ENCODE measurements at places on chromosomes 2 and 18.

- no peak for DNase-seq
Measured at GRCh38 chr2:191404568-191404991, 159.4 kb downstream of the MYO1B start.

DNA sequence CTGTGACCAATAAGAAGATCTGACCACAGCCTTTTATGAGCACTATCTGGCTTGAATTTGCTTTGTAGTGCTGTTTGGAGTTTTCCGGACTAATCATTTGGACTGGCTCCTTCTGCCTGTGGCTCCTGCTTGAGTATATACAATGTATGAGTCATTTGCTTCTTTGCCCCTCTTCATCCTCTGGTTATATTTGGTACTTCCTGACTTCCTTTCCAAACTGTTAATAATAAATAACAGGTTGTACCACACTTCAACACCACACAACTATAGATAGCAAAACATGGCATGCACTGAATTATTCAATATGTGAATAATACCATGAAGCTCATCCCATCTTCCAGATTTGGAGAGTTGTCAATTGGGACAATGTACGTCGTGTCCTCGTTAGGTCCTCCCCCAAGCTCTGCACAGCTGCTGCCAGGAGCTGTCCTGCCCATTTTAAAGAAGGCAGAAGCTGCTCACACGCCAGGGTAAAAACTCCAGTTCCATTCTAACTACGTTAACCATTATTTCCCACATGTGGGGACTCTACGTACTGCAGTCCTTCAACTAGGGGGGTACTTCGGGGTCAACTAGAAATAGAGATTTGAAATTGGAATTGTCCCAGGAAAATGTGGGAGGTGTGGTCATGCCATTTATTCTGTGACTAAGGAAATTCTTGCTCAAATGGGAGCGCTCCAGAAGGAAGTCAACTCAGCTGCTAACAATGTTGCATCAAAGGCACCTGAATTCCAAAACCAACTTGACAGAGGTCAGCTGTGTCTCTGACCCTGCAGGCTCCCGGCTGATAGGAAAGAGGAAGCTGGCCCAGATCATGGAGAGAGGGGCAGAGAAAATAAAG lies 38.1 kb downstream of the ST8SIA5 start:
- no peak for DNase-seq

DNA sequence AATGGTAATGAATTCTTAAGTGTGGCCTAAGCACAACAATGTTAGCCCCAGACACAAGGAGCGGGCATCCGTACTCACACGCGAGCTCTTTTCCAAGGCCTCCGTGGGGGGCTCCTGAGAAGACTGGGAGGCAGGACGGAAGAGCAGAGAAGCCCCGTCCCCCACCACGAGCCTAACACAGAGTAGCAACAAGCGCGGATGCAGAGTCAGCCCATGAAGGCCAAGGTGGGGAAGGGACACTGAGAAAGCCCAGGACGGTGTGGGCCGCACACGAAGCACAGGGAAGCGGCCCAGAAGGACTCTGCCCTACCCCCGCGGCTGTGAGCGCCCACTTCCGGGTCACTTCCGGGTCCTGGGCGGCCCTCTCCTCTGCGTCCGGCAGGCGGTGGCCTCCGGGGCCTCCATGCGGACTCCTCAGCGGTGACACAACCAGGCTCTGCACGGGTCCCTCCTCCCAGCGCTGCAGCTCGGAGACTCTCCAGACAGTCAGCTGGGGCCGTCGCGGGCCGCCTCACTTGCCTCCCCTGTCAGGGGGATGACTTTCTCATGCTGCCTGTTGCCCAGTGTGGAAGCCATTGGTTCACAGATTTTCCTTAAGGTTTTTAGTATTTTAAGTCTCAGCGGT lies 151.5 kb downstream of the MTCL1 start:
- no peak for DNase-seq

GRCh38 chr2:74515981-74516633 lies 1.9 kb downstream of the TLX2 start:
- DNase-seq, result peak; percentile 70

DNA sequence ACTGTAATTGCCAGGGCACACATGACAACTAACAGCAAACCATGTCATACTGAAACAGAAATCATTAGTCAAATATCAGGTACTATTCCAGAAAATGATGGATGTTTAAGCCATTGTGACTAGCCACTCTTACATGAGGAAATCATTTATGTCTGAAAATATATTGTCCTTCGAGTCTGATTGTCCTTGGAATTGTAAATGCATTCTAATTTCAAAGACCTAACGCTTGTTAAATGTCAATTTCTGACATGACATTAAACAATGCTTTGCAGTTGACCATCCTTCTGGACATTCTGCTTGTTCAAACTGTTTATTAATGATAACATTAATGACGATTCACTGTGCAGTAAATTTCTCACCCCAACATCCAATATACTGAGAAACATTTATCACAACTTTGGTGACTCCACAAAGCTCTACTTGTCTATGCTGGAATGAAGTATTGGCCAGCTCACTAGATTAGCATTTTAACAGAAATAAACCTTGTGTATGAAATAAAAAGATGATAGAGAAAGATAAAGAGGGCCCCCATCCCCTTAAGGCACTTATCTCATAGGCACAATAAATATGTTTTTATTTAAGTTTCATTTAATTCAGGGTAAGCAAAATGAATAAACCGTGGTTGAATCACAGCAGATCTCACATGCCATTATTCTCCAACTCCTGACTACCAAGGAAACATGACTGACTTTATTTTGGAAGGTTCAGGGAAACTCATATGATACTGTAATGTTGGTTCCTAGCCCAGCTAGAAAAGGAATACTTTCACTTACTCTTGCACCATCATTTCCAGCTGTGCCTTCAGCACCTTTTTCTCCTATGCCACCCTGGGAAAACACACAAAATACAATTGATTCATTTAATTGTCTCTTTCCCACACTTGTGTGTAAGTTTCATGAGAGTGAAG lies 82.3 kb downstream of the COL3A1 start:
- no peak for DNase-seq

DNA sequence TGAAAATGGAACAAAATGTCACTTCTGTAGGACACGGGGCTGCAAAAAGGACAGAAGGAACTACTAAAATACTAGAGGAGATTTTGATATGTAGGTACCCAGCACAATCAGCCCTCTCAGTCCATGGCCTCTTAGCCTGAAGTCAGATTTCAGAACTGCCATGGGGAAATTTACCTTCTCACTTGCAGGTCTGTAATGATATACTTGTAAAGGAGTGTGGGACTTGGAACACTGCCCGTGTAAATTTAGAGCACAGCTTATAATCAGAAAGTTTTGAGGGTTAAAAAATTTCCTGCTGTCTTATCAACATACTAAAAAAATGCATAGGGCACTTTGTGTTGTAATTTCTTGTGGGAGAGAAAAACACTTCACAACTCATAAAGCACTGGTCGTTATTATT lies 60.6 kb downstream of the ZEB2 start:
- DNase-seq, result no peak

DNA sequence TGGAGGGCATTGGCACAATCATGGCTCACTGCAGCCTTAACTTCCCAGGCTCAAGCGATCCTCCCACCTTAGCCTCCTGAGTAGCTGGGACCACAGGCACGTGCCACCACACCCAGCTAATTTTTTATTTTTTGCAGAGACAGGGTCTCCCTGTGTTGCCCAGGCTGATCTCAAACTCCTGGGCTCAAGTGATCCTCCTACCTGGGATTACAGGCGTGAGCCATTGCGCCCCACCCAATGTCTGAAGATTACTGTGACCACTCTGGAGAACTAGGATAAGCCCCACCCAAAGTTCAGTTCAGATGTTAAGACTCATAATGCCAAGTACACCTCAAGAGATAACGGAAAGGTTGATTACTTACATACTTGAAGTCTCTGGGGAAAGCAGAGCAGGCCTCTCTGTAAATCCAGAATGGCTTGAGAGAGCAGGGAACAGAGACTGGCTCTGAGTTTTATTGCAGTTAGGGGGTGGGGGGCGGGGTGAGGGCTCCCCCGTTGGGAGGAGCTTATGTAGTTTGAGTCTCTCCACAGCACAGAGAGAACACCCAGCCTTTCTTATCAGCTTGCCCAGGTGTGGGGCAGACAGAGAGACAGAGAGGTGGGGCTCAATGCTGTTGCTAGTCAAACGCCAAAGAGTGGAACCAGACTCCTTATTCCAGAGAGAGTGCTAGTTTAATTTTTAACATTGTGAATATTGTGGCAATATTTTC lies 26.5 kb upstream of the ERICH2 start:
- DNase-seq, result no peak

DNA sequence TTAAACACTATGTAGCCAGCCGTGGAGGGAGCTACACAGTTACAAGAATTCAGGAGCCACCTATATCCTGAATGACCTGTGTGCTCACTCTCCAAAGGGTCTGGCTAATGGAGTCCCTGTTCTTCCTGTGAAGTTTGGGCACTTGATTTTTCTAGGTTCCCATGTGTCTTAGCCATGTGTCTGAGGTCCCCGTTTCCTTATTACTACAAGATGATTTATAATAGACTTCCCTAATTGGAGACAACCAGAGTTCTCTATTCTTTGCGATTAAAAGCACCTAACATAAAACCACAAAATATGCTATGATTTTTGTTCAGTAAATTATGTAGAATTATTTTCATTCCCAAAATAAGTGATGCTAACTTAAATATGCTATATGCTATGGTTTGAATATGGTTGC lies 83.4 kb downstream of the PDK1 start:
- no peak for DNase-seq

DNA sequence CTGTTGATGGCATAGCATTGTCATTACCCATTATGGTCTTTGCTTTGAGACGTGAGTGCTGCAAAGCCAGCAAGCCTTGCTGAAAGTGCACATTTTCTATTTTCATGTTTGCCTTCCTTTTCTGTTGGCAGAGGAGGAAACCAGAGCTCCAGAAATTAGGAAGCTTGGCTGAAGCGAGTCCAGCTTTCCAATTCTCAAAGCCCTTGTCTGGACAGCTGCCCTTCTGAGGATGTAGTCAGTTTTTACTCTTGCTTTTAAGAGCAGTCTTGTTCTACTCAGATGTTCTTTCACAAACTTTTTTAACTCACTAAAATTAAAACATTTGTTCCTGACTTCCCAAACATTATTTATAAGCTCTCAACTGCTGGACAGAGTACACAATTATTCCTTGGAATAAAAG lies 93.8 kb downstream of the ICOS start:
- DNase-seq, result no peak

DNA sequence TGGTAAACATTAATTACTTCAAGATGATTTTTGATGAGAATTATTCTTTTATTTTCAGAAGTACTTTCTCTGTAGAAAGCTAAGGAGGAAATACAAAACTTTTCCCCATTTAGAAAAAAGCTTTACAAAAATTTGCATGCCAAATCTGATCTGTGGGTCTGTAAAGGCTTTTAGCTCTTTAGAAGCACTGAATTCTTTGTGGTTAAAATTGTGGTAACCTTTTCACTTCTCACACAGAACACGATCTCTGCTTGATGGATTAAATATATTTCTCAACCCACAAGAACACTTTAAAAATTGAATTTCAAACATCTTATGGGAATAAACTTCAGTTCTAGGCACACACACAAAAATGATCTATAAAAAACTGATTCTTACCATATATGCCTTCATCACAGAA lies 63.7 kb downstream of the VIL1 start:
- no peak for DNase-seq

DNA sequence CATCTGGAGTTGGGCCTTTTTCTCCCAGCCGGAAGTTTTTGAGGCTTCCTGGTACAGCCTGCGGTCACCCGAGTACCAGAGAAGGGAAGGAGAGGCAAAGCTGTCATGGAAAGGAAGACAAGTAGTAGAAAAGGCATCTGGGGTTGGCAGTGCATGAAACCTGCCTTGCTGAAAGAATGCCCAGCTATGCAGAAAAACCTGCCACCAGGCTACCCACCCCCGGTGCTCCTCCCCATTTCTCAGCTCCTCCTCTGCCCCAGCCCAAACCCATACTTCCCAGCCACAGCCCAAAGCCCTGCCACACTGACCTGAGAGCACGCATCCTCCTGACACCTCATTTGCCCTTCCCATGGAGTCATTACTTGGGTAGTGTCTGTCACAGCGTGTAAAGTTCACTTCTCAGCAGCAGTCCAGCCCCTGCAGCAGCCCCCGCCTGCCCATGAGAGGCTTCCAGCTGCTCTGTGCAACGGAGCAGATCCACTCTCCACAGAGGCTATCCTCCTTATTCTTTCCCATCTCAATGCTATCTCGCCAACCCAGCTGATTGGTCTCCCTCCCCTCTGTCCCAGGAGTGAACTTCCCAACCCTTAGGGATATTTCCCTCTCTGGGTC lies 40.4 kb upstream of the MAL start:
- DNase-seq, result no peak

- no peak for DNase-seq
Measured at GRCh38 chr18:35159782-35160181, 81.1 kb upstream of the ZNF397 start.

- no peak for DNase-seq
Measured at GRCh38 chr2:172968061-172968469, 107.6 kb upstream of the MAP3K20 start.

DNA sequence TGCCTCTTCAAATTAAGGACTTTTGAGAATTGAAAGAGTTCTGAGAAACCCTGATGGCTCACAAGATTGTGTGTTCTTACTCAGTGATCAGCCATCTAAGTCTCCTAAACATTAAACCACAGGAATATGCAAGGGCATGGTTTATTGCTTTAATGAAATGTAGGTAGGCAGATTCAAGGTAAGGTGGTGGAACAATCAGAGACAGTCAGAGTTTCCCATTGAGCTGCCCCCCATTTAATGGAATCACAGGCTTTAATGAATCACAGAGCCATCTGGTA lies 107.8 kb upstream of the LRATD1 start:
- no peak for DNase-seq

DNA sequence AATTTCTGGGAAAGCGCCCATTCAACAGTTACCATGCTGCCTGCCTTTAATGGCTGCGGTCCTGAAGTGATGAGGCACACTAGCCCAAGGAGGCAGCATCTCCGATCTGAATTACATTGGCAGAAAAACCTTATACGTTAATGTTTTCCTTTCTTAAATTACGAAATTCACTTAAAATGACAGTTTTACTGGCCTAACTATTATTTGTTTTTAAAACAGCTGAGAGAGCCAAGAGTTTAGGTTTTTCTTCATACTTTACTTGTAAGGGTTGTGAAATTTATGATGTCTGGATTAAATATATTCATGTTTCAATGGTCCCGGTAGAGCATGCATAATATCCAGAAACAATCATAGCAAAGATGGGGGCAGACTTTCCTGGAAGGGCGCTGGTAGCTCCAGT lies 115.2 kb upstream of the REV1 start:
- DNase-seq, result no peak

Measured in activated CD4-positive, alpha-beta T cell treated with anti-CD3 and anti-CD28 coated beads for 24 hours (primary cell).